ENCODE measurements at places on chromosomes 1 and 21.

DNA sequence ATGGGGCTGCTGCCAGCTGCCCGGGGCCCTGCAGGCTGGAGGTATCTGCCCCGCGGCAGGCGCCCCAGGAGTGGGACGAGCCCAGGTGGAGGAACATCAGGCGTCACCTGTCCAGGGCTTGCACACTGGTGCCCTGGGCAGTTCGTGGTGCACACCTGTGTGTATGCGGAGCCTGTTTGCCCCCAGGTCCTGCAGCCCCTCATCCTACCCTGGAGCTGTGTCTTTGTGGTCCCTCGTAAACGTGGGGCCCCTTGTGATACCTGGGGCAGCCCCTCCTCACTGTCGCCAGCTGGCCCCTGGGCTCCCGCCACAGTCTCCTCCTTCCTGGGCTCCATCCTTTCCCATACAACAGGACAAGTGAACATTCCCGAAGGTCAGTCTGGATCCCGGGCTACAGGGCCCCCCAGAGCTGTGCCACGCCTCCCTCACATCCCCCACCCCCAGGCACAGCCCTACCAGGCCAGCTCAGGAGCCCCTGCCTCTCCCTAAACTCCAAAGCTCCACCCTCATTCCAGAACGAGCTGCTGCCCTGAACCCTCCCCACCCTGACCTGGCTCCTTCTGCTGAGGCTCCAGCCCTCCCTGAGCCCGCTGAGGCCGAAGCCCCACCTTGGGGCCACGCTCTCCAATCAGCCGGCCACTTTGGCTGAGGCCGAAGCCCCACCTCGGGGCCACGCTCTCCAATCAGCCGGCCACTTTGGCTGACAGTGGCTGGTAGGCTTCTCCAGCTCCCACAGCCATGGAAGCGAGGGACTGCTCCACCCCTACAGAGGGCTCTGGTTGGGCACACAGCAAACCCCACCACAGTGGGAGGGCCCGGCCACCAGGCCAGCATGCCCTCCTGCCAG lies 42.6 kb downstream of the UBE2G2 start:
- DNase-seq = no peak

- DNase-seq = no peak
Observed at GRCh38 chr21:36178349-36178748, 21.7 kb downstream of the DOP1B start.

GRCh38 chr1:21592086-21592865 lies 76.9 kb downstream of the RAP1GAP start:
- no peak for DNase-seq

GRCh38 chr1:225655509-225656258 lies 2.8 kb upstream of the ENAH start:
- DNase-seq = peak; percentile 99

- DNase-seq = peak; percentile 66
Observed at GRCh38 chr1:183804916-183805841, at the start of gene RGL1. Gene RGL1, plus strand, starts transcription at chr1:183805120. Its CDS starts 178 bp downstream, at chr1:183805298.

- no peak for DNase-seq
Observed at GRCh38 chr1:181662606-181663005, 179.3 kb downstream of the CACNA1E start.

DNA sequence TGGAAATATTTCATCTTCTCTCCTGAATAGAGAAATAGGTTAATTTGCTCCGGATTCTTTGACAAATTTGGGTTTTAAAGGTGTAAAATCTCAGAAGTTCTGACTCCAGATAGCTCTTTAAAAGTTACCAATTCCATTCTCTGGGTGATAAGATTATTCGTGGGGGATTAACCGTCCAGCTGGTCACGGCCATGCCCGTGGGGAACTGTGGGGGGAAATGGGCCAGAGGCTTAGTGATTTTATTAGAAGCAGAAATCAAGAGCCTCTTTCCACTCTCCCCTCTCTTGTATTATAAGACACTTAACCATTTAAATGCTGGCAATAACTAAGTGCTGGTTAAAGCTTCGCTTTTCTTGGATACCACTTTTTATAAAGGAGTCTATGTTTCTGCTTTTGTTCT lies 376.4 kb upstream of the KAZN start:
- DNase-seq = no peak

DNA sequence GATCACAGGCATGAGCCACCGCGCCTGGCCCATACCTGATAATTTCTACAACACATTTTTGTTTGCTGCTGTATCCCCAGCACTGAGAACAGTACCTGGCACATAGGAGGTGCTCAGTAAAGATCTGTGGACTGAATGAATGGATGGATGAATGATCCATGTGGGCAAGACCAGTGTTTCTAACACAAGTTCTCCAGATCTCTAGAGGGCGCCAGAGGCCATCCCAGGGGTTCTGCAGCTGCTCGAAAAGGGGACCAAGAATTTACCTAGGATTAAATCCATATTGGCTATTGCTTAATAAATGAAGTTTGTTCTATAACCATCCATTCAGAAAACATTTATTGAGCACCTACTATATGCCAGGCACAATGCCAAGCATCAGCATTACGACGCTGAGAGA lies 167.7 kb downstream of the ACTL8 start:
- no peak for DNase-seq

GRCh38 chr1:72601035-72601674 lies 318.8 kb upstream of the NEGR1 start:
- DNase-seq = no peak

- DNase-seq = no peak
Observed at GRCh38 chr1:12157366-12158231, 9.2 kb upstream of the TNFRSF1B start.

DNA sequence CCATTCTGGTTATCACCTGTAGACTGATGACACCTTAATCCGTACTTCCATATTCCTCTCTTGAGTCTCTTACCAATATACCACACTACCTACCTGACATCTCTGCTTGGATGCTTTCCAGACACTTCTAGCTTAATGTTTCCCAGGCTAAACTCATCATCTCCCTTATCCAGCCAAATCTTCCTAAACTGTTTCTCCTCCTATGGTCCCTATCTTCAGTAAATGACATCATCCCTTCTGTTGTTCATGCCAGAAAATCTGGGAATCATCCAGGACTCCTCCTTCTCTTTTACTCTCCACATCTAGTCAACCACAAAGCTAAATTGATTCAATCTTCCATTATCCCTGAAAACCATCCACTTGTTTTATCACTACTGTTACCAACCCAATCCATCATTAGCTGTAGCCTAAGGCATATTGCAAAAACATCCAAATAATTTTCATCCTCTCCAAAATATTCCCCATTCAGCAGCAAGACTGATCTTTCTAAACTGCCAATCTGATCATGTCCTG lies 464.1 kb upstream of the BEND5 start:
- no peak for DNase-seq

DNA sequence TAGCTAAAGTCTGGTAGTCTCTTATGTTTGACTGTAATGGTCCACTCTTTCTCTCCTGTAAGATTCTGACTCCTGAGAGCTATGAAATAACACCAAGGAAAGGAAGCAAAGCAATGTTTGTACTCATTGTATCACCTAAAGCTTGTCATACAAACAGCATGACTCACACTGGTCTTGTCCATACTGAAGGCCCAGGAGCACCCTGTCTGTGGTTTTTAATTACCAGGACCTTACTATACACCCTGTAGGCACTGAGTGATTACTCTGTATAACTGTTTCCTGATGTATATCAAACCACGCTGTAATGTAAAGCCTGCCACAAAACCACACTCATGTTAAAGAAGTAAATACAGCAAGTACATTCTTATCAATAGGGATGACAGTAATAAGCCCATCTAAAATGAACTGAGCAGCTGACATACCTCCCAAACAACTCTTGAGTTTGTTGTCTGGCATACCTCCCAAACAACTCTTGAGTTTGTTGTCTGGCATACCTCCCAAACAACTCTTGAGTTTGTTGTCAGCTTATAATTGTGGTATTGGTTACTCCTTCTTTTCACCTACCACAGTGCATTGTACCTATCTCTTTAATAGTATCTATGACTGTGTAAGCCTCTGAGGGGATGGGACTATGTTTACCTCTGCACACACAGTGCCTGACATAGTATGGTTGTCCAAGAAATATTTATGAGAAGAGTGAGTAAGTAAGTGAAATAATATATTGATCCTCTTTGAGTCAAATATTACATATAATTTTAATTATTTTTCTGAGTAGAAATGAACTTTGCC lies 11.6 kb upstream of the TNFSF18 start:
- peak; percentile 92 for DNase-seq

- no peak for DNase-seq
Observed at GRCh38 chr21:33684923-33685560, 42.7 kb downstream of the ITSN1 start.

DNA sequence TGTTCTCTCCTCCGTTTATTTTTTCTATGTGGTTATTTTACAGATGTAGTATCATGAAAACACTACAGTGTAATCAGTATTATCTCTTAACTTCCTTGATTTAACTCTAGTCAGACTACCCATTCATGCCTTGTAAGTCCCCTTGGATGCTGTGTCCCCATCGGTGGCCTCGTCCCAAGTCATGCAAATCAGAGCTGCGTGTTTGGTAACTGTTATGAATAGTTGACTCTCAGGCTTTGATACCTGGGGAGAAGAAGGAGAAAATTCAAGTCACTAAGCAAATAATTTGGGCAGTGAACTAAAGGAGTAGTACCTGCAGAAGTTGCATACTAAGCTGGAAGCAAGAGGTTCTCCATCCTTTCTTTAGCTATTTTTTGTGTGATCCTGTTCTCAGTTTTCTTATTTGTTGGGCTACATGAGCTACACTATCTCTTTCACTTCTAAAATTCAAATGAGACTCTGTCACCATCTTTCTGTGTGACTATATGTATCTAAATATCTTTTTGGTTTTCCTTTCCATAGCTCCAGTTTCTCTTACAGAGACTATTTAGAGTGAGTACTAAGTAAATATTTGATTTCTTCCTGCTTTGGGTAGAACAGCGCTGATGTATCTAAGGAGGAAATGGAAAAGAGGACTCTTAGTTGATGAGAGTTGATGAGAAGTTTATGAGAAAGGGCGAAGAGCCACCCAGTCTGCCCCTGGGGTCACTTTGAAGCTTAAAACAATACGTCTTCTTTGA lies 50.9 kb downstream of the VANGL2 start:
- no peak for DNase-seq

GRCh38 chr21:8991088-8991907 lies 1530.1 kb upstream of the TPTE start:
- no peak for DNase-seq

- no peak for DNase-seq
Observed at GRCh38 chr1:168585937-168586336, 9.5 kb downstream of the XCL1 start.

- peak; percentile 56 for DNase-seq
Observed at GRCh38 chr1:67031121-67031858, 22.7 kb downstream of the SLC35D1 start.

GRCh38 chr1:169653873-169654272 lies 23.9 kb upstream of the SELP start:
- no peak for DNase-seq

DNA sequence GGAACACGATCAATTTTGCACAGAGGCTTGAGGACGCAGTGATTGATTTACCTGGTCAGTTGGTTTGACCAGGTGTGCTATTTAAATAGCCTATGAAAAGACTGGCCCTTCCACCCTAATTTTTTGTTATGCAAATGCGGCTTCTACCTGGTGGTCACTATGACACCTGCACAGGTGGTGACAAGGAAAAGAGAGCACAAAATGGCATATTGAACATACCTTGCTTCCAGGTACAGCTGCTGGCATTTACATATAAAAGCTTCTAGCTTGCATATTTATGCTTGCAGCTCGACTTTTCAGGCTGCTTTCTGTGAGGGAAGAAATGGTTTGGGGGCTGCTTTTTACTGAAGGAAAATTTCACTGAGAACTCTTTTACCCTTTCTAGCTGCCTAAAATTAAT lies 15.3 kb upstream of the FMO4 start:
- no peak for DNase-seq

- no peak for DNase-seq
Observed at GRCh38 chr1:33515607-33516006, 43.2 kb downstream of the ZSCAN20 start.

DNA sequence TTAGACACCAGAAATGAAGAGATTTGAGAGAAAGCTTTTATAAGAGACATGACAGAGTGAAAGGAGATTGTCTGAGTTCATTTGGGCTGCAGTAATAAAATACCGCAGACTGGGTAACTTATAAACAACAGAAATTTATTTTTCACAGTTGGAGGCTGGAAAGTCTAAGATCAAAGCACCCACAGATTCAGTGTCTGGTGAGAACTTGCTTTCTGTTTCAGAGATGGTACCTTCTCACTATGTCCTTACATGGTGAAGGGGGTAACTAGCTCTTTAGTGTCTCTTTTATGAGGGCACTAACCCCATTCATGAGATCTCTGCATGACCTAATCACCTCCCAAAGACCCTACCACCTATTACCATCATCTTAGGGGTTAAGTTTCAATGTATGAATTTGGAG lies 30.9 kb upstream of the FCRL4 start:
- no peak for DNase-seq

- no peak for DNase-seq
Observed at GRCh38 chr21:43312751-43313169, 114.2 kb downstream of the SIK1 start.

DNA sequence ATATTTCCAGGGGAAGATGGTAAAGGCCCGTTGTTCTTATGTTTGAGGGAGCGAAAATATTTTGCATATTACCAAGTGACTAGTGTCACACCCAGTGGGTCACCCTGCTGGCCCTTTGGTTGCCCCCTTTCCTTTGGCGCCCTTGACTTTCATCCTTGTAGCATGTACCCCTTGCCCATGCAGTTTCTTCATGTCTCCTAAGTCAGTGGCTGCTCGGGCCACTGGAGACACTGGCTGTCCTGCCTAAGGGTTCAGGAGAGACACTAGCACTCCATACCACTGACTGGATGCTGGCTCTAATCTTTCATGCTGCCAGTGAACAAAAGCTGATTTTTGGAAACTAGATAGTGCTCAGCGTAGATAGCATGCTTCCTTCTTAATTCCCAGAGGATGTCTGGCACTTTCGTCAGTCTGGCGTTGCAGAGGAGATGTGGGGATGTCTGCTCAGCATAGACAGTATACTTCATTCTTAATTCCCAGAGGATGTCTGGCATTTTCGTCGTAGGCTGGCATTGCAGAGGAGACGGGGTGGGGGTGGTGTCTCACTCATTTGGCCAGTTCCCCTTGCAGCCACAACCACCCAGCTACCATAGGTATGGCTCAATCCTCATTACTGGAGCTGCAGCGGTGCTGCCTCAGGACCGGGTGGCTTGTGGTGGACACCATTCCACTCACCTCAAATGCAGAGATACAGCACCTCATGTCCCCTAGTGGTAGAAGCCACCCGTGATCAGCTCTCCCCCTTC lies 770.9 kb upstream of the TPTE start:
- no peak for DNase-seq

DNA sequence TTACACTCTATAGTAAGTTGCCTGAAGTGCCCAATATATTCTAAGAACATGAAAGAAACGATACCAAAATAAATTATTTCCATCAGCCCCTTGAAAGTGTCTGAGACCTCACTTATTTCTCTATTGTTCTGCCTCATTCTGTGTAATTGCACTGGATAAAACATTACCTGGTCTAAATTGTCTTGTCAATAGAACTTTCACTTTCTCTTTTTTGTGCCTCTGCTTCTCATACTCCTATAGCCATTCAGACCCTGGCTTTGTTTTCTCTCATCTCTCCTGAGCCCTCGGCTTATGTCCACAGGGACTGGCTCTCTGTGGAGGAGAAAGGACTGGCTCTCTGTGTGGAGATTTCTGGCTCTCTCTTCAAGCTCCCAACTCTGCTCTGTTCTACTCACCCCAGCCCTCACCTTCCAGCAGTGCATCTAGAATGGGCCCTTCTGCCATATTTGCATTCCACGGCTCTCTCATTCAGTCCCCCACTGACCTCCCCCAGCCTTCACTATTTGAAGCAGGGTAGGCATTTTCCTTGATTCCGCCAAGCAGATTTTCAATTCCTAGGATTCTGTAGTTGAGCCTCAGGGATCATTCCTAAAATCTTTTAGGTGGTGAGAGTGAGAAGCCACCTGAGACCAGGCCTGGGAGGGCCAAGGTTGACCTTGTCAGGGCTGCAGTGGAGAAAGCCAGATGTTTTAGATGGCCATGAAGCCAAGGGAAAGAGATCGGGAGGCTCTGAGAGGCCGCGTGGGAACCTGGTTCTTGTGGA lies 15.9 kb upstream of the GALNT2 start:
- DNase-seq = no peak
